ENCODE measurements at places on chromosomes 12 and 14.

- peak; percentile 82 for DNase-seq
Observed at GRCh38 chr14:77593501-77593961, 22.9 kb downstream of the SPTLC2 start.

DNA sequence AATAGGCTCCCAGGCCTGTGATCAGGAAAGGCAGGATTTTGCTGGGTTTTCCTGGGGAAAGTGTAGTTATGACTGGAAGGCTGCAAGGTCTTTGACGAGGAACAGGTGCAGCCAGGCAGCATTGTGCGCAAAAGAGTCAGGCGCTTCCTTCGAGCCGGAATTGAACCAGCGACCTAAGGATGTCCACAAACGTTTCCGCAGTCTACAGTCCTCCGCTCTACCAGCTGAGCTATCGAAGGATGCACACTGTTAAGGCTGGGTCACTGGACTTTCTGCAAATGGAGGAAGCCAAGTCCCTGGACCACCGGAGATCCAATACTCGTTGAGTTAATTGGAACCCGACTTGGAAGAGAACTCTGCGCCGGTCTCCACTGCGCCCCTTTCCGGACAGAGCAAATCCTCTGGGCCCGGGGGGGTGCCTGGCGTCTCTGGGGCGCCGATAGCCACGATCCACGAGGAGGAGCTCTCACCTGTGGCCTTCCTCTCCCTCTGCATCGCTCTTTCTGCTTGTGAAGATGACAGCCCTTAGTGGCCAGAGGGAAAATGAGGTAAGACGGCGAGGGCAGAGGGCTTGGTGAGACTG, 18.4 kb upstream of the OR6S1 start:
- no peak for DNase-seq

DNA sequence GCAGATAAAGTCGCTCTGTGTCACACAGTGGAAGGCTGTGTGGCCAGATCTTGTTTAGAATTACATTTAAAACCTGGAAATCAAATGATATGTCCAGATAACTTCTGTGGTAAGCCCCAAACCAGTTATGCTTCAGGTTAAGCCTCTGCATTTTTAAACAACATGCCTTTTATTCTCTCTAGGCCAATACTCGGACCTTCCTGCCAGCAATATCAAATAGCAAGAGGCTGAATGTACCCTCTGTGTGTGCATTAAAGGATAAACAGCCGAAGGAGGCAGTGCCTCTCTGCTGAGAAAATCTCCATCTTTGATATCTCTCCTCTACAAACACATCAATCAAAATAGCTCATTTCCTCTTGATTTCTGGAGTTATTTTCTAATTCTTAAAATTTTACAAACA, 67.1 kb upstream of the TMEM260 start:
- no peak for DNase-seq

DNA sequence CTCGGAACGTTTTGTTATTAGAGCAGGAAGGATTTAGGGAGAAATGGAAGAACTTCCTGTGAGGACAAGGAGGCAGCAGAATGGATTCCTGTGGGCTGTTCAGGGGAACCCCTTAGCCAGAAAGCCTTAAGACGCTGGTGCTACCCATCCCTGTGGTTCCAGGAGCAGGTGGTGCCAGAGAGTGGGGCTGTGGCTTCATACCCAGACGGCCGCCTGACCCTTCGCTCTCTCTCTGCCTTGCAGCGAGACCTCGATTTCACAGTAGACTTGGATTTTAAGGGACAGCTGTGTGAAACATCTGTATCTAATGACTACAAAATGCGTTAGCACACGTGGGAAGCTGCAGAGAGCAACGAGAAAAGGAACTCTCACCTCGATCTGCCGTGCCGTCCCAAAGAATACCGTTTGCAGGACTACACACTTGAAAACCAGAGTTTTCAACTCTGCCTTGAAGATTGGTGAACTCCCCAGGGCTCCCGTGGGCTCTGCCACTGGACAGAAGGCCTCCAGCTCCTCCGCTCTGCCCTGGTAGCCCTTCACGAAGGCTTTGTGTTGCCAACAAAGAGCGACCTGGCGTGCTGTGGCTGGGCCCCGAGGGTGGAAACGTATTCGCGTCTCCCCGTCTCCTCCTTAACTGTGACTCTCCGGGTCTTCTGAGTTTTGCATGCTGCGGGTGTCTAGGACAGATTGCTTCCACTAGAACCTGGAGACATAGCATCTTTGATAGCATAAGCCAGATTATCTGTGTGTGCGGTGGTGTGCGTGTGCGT, 102.0 kb downstream of the PRMT8 start:
- DNase-seq, result no peak

- DNase-seq, result no peak
Observed at GRCh38 chr12:65662590-65662989, 161.7 kb upstream of the HMGA2 start.

GRCh38 chr14:57008534-57008933, 198.3 kb upstream of the OTX2 start:
- no peak for DNase-seq

GRCh38 chr12:11891346-11891745, 179.4 kb upstream of the BCL2L14 start:
- DNase-seq, result no peak

- no peak for DNase-seq
Observed at GRCh38 chr14:97943619-97944018, 1146.4 kb downstream of the VRK1 start.

DNA sequence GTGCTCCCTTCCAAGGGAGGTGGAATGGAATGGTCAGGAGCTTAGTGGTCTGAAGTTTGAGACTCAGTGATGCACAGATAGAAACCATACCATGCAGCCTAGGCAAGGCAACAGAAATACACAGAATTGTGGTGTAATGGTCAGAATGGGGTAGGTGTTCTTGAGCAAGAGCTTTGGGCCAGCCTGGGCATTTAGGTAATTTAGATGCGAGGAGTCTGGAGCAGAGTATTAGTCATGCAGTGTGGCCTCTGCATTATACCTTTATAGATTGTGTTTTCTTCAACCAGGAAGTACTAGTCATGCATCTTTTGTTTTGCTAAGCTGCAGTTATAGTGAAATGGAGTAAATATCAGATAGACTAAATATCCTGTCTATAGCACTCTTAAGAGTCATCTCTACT, 118.3 kb downstream of the DAAM1 start:
- peak; percentile 50 for DNase-seq

- no peak for DNase-seq
Observed at GRCh38 chr12:80901661-80902060, 36.1 kb downstream of the LIN7A start.

GRCh38 chr14:26444822-26445221, 153.0 kb downstream of the NOVA1 start:
- DNase-seq, result peak; percentile 23

DNA sequence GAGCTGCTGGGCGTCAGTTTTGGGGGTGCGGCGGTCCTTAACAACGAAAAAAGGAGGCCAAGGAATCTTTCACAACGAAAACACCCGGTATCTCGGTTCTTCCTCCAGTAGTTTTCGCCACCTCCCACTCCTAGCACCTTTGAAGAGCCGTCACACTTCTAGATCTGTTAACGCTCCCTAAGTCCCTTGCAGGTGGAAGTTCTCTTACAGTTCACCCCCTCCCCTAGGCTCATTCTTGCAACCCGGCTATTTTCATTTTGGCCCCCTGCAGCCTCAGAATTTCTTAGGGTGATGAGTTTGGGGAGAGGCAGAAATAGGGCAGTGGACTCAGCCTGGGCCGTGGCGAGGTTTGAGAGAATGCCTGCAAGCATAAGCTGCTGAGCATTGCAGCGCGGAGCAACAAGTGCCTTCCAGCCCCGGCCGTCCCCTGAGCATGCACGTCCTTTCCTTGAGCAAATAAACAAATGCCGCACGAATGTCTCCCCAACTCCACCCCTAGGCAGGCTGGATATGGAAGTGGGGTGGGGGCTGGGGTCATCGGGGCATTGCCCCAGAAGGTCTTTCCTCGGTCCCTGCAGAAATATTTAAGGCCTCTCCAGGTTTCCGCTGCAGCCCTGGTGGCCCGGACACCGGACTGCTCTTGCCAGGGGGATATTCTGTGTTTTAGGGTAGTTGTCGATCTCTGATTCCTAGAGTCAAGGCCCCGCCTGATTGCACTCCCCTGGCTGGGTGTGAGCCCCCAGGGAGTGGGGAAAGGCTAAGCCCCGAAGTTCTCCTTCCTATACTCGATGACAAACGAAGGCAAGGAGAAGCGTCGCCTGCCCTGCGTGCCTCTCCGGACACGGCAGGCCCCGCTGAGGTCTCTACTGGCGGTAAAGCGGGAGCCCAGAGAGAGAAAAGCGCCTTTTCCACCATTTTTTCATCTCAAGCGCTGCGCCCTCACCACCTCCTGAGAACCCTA, 1.6 kb downstream of the RFX4 start:
- DNase-seq, result no peak

DNA sequence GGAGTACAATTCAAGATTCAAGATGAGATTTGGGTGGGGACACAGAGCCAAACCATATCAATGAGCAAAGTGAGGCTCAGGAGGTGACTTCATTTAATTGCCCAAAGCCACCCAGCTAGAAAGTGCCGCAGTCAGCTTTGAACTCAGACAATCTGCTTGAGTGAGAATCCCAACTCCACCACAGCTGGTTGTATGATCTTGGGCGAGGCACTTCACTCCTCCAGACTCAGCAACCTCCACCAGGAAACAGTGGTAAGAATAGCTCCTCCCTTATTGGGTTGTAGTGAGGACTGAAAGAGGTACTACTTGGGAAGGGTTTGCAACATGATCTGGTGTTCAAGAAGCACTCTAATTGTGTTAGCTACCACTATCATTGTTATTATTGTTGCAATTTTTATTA, 129.2 kb upstream of the RFLNA start:
- DNase-seq, result no peak

DNA sequence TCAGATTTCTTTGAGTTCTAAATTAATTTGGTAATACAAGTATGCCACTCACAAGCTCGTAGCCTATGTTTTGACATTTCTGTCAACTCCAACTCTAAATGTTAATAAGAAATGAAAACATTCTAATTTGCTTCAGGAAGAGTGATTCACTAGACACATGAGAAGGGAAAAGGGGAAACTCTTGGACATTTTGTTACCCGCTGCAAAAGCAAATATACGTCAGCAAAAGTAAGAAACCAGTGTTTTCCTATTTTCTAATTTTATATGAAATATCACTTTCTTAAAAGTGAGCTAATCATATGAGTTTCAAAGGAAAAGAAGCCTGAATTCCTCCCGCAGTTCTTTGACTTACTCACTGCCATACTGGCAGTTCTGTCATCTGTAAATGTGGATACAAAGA, 162.3 kb downstream of the GRIP1 start:
- DNase-seq, result no peak

DNA sequence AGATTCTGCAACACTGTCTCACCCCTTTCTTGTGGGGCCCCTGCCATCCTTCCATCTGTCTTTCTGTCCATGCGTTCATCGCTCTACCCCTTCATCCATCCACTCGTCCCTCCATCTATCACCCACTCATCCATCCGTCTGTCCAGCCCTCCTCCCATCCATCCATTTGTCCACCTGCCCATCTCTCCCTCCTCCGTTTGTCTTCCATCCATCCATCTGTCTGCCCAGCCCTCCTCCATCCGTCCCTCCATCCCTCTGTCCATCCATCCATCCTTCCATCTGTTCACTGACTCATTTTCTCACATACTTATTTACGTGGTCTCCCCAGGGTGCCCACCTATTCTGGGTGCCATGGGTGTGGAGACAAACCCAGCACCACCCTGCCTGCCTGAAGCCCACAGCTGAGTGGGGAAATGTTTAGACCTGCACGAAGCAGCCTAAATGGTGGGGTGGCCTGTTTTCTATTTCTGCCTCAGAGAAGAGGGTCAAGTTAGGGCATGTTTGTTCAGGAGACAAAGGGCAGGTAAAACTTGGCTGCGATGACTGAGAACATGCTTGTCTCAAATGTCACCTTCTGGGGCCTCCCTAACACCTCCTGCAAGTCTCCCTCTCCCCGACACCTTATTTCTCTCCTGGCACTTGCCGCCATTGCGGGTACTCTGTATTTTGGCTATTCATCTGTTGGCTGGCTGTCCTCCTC, 2.8 kb upstream of the SLC25A47 start:
- no peak for DNase-seq

Measured in fibroblast of skin of scalp (primary cell).